ENCODE measurements at places on chromosomes 5 and 9.

GRCh38 chr5:607541-608428, 4.4 kb upstream of the CEP72 start:
- no peak for DNase-seq

DNA sequence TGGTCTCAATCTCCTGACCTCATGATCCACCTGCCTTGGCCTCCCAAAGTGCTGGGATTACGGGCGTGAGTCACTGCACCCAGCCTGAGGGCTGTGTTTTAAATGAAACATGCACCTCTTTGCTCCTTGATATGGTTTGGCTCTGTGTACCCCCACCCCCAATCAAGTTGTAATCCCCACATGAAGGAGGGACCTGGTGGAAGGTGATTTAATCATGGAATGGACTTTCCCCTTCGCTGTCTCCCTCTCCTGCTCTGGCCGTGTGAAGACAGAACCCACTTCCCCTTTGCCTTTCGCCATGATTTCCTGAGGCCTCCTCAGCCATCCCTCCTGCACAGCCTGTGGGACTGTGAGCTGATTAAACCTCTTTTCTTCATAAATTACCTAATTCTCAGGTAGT, 12.5 kb upstream of the NOTCH1 start:
- no peak for DNase-seq

GRCh38 chr9:69276775-69277174, 48.2 kb upstream of the ENTREP1 start:
- no peak for DNase-seq

- no peak for DNase-seq
These were observed 213.6 kb upstream of the S1PR3 start for GRCh38 chr9:88777498-88778312.

GRCh38 chr5:154892369-154892771, 33.9 kb downstream of the CNOT8 start:
- no peak for DNase-seq

GRCh38 chr9:83106263-83106662, 43.3 kb upstream of the RASEF start:
- DNase-seq, result no peak

DNA sequence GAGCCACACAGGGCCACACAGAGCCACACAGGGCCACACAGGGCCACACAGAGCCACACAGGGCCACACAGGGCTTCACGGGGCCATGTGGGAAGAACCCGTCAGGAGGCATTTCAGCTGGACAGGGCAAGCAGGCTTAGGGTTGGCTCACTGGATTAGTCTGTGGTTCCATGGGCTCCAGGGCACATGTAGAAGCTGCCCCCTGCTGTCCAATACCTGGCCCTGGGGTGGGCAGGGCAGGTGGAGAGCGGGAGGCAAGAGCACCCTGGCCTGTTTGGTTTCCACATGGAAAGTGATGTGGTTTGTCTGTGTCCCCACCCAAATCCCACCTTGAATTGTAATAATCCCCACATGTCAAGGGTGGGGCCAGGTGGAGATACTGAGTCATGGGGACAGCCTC, 16.4 kb upstream of the LPCAT1 start:
- DNase-seq, result no peak

- DNase-seq, result peak; percentile 6
These were observed 33.1 kb upstream of the HTR4 start for GRCh38 chr5:148687427-148687826.

DNA sequence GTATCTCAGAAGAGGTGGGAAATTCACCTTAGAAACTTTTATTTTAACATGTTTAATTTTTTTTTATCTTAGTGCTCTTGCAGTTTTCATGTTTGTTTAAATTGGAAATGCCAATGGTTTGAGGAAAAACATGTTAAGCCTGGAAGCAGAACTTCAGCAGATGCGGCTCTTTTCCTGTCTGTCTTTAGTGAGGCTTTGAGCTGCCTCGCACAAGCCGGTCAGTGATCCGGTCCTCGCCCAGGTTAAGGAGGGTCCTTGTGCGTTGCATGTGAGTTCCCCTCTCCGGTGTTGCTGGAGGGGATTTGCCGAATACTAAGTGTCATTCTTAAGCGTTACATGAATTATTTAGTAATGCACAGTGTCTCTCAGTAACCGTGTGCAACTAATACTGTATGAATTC, 9.4 kb upstream of the PLEKHG4B start:
- no peak for DNase-seq

DNA sequence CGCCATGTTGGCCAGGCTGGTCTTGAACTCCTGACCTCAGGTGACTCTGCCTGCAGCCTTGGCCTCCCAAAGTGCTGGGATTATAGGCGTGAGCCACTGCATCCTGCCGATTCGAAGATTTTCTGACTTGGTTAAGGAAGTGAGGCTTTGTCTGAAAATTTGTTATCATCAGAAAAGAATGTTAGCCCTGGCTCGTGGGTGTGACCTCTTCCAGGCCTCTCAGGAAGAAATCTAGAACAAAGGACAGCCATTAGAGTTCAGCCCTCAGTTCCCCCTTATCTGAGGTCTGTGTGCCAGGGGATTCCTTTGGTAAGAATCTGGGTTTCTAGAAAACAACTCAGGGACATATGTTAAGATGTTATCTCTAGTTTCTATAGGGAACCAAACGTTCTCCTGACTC, 6.2 kb downstream of the OR2S2 start:
- DNase-seq, result no peak

DNA sequence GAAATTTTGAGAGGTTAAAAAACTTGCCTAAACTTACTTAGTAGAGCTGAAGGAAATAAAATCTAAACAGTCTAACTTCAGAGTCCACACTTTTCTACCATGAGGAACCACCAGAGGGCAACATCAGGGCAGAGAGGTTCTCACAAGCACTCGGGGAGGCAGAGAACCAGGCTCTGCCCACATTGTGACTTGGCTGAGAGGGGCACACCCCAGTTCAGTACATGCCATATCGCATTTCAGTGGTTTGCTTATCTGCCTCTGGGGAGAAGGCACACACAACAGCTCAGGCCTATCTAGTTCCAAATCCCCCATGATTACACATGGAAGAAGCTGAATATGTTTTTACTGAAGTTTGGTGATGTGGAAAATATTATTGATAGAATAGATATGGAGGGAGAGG, 49.2 kb downstream of the EQTN start:
- DNase-seq, result peak; percentile 7

DNA sequence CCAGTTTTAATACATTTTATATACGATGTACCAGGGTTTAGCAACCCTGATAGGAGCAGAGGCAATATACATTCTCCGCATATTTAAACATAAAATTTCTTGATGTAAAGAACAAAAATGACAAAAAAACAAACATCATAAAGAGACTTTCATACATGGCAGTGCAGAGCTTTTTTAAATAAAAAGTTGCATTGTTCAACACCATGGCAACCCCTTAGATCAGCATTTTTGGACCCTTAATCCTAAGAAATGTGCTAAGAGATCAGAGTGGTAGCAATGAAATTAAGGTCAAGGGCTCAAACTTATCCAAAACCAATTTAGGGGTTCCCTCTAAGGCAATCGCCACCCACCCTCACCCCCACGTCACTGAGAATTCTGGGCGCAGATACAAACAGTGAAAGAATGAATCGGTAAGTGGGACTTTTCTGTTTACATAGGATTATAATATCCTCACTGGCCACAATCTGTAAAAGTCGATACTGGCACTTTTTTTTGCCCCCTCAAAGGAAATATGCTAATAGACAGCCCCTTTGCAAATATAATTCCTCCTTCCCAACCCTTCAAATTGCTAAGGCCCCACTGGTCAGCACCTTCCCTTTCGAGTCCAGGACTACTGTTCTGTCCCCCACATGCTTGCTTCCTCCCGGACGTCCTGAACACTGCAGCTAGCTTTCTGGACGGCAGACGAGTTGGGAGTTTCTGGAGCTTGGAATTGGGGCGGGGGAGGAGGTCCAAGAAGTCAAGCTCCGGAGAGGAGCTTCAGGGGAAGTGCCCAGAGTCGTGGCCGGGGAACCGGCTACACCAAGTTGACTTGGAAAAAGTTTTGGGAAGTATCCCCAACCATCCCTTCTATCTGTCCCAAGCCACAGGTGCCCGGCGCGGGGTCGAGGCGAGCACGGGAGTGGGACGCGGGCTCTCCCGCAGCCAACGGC, 2.2 kb downstream of the GAS1 start:
- no peak for DNase-seq
